ENCODE measurements at places on chromosomes 7 and 10.

DNA sequence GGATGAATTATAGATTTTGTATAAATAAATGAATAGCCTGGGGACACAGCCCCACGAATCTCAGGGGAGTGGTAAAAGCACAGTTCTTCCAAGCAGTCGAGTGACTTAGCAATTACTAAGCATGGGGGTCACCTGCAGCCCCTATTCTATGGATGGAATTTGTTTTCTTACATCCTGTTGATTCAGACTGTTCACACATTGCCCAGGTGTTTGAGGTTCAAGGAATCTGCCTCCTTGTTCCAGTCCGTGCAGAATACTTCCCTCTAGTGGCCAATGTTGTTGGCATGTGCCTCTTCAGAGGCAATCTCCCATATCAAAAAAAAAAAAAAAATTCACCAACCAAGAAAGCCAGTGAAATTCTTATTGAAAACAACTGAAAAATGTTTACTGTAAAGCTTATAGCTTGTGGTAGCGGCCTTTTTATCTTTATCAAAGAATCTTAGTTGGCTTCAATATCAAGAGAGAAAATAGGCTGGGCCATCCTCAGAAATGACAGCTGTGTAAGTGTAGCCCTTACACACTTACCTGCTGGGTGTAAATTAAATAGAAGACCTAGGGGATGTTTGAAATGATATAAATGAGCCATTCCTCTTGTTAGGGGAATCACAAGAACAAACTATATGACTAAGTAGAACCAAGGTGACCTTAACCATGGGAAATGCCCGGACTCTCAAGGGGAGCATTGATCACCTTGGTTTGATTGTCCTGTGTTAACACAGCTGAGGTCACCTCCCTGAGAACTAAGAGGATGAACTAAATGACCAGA is 7.8 kb downstream of the LIPM start:
- H3K27me3 ChIP-seq: no peaks in the 10 kb centered on the region
- no peaks in the 10 kb centered on the region for H3K36me3 ChIP-seq
- DNase-seq: peak; percentile 68
- H3K4me1 ChIP-seq: no peaks in the 10 kb centered on the region
- no peak overlapping the region for H3K4me3 ChIP-seq
- no peak overlapping the region for H3K27ac ChIP-seq

- H3K27ac ChIP-seq: no peak overlapping the region
- no peaks in the 10 kb centered on the region for H3K36me3 ChIP-seq
- DNase-seq: no peak
- H3K4me3 ChIP-seq: no peak overlapping the region
- H3K4me1 ChIP-seq: no peaks in the 10 kb centered on the region
Observed at GRCh38 chr10:73205081-73205480, 37.2 kb downstream of the FAM149B1 start.

DNA sequence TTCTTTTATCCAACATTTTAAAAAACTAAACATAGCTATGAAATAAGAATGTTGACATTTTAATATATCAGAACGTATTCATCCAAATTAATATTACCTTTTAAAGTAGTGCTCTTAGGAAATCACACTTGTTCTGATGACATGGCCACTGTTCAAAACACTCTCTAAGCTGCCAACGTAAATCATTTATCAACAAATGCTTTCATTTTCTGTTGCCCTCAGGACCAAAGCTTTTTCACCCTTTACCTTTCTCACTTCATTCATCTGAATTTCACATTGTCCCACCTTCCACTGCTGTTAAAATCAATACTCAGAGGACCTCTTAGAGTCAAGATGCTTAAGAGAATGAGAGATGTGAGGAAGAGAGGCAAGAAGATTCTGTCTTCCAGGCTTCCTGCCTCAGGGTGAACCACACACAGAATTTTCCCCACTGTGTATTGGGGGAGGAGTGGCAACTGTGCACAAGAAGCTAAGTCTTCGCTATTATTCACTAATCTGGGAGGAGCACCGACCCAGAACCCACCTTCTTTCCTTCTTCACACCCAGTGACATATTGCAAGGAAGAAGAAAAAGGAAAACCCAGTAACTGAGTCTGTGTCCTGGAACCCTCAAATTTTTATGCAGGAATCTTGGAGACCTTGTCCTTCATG is 21.0 kb downstream of the HIBADH start:
- H3K36me3 ChIP-seq: peaks cover 8% of the 10 kb centered on the region
- peak; percentile 63 for DNase-seq
- no peaks in the 10 kb centered on the region for H3K27me3 ChIP-seq
- no peaks in the 10 kb centered on the region for H3K4me1 ChIP-seq
- peak overlapping the region; percentile 55 for H3K27ac ChIP-seq

- peaks cover 8% of the 10 kb centered on the region for H3K36me3 ChIP-seq
- H3K4me3 ChIP-seq: no peak overlapping the region
- H3K4me1 ChIP-seq: no peaks in the 10 kb centered on the region
- no peak overlapping the region for H3K27ac ChIP-seq
- no peak for DNase-seq
Observed at GRCh38 chr7:154975984-154976383, 26.9 kb downstream of the PAXIP1 start.

GRCh38 chr10:50021646-50022045 is 33.4 kb downstream of the AGAP6 start:
- no peak overlapping the region for H3K4me3 ChIP-seq
- no peak overlapping the region for H3K27ac ChIP-seq
- no peaks in the 10 kb centered on the region for H3K36me3 ChIP-seq
- no peaks in the 10 kb centered on the region for H3K27me3 ChIP-seq
- no peaks in the 10 kb centered on the region for H3K4me1 ChIP-seq
- DNase-seq: no peak

Measured in small intestine (tissue), 16 donors.